Ascending aorta (tissue), 2 donors: ENCODE measurements at places on chromosomes 6 and 20.

DNA sequence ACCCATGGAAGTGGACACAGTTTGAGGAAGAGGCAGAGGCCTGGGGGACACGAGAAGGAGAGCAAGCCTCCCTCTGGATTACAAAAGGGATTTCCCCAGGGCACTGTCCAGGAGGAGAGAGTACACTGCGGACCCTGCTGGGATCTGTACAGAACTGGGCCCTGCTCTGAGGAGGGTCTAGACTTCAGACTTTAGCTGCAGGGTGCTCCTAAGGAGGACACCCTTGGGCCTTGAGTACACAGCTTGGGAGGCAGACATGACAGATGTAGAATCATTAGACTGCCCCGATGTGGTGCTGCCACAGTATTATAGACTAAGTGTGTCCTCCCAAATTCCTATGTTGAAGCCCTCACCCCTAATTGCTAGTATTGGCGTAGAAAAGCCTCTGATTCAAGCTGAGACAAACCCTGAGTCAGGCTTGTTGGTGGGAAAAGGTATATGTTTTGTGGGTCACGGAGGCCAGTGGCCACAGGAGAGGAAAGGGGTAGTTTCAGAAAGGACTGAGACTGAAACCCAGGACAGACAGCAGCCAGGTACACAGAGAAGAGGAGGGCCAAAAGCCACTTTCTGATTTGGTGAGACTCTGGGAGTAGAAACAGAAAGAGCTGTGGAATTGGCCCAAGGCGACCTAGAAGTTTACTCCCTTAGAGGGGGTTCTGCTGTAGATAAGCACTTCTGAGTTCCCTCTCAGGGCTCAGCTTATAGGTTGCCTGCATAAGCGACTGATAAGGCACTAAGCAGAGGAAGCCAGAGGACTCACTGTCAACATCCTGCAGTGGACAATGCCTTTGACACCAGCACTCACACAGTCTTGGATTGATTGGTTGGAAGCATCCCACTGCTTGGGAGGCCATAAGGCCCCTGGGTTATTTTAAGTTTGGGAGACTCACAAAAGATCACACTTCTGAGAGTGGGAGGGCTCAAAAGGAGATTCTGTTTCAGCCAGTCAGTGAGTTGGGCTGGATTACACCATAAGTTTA lies 16.5 kb upstream of the SH3BGRL2 start:
- DNase-seq: no peak

DNA sequence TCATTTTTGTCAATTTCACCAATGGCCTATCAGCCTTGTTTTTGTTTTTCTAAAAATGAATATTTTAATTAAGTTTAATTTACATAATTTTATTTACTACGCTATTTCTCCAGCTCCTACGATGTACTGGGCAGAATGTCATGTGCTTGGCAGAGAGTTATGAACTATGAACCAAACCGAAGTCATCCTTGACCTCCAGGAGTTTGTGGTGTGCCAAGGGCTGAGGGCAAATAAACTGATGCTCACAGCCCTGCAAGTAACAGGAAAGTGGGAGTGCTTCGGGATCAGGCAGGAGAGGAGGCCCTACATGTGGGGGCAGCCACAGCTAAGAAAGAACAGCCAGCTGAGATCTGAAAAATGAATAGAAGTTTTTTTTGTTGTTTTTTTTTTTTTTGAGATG lies 38.6 kb downstream of the ZNF217 start:
- no peak for DNase-seq

DNA sequence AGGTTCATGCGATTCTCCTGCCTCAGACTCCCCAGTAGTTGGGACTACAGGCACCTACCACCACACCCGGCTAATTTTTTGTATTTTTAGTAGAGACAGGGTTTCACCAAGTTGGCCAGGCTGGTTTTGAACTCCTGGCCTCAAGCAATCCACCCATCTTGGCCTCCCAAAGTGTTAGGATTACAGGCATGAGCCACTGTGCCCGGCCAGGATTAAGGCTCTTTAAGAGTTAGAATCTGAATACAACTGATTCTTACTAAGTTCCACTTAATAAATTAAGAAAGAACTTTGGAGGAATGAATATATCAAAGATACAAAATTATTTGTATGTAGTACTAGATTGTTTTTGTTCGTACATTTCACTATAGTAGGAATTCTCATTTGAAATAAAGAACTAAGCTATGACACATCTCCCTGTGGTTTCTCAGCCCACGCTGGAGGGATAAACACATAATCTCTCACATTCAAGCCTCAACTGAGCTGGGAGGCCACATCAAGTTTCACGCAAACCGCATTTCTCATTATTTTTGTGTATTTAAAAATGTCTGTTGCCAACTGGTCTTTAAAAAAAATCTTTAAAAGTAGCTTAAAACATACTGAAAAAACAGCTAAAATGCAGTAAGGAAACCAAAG lies 34.2 kb downstream of the DTNBP1 start:
- no peak for DNase-seq

- no peak for DNase-seq
Observed at GRCh38 chr6:106253172-106253571, 72.4 kb downstream of the ATG5 start.

DNA sequence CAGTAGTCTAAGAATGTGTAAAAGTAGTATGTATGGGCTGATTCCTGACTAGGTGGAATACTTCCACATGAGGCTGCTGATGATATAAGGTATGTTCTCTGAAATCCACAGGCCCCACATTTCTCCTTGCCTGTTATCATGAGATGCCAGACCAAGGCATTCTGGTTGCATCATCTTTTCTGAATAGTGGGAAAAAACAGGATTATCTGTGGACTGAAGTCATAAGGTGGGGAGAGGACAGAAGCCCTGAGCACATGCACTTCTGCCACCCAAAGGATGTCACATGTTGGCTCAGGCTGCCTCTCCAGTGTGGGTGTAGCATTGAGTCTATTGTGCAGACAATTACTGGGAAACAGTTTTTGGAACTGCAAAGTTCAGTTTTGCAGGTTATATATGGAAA lies 184.5 kb upstream of the RAB32 start:
- DNase-seq: no peak

DNA sequence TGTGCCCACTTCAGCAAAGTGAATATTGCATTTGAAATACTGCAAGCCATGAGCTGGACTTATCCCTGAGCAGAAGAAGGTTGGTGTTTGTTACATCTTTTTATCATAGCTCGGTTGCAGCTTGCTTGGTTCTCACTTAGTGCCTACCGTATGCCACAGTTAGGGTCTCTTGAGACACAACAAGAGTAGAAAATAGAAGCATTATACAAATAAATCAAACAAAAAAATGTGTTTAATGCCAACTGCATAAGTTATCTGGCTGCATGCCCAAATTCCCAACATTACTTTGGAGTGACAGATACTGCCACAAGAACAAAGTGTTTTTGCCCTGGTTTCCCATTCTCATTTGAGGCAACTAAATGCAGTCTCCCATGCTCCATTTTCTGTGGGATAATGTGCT lies 53.9 kb upstream of the LAMP5 start:
- DNase-seq: no peak

GRCh38 chr6:148671085-148671484 lies 75.7 kb upstream of the UST start:
- no peak for DNase-seq

DNA sequence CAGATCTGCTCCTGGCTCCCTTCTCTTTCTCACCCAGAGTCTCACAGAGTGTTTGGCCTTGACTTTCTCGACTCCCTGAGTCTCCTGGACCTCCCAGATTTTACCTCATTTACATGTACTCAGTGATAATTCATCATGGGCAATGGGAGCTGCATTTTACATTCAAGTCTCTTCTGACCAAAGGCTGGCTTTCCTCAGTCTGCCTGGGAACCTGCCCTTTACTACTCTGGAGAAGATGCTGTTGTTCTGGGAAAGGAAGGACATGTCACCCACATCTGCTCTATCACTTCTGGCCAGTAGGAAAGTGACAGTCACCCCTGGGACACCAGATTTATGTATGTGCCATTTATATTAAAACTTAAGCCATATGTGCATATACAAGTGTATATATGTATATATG lies 7.4 kb downstream of the LRRN4 start:
- DNase-seq: no peak

GRCh38 chr20:50009521-50010454 lies 27.0 kb downstream of the SNAI1 start:
- no peak for DNase-seq

DNA sequence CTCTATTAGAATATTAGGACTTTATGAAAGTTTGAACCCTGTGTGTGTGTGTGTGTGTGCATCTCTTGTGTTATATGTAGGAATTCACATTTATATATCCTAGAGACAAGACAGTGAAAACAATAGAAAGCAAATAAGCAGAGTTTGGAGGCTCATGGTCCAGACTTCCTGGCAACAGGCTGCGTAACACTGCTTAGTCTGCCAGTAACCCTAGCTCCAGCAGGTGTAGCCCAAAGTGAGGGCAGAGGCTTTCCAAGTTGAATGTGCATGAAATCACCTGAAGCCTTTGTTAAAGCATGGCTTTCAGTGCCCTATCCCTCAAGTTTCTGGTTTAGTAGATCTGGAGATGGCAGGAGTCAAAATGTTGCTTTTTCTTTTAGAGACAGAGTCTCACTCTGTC lies 569.9 kb downstream of the KIF16B start:
- no peak for DNase-seq

- no peak for DNase-seq
Observed at GRCh38 chr20:24842274-24842917, 106.7 kb upstream of the CST7 start.

- DNase-seq: no peak
Observed at GRCh38 chr20:13865156-13865555, 80.3 kb downstream of the NDUFAF5 start.

DNA sequence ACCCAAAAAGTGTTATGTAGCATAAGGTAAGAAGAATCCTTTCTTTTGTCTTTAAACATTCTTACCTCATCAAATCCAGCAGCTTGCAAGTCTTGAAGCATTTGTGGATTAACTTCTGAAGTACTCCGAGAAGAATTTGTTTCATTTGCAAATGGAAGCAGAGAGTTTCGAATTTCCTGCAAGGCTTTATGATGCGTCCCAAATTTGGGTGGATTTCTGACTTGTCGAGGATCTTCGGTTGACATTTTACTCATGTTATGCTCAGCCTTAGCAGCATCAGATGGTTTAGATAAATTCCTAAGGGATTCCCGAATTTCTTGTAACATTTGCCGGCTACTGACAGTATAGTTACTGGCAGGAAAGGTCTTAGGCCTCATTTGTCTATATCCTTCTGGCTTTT lies 16.2 kb downstream of the LATS1 start:
- DNase-seq: no peak

DNA sequence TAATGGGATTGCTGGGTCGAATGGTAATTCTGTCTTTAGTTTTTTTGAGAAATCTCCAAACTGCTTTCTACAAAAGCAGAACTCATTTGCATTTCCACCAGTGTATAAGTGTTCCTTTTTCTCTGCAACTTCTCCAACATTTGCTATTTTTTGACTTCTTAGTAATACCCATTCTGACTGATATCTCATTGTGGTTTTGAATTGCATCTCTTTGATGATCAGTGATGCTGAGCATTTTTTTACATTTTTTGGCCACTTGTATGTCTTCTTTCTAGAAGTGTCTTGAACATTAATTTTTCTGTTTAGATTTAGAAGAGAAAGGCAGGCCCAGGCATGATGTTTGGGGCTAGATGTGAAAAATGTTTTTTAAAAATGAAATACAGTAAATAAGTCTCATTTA lies 553.1 kb upstream of the MAN1A1 start:
- no peak for DNase-seq

DNA sequence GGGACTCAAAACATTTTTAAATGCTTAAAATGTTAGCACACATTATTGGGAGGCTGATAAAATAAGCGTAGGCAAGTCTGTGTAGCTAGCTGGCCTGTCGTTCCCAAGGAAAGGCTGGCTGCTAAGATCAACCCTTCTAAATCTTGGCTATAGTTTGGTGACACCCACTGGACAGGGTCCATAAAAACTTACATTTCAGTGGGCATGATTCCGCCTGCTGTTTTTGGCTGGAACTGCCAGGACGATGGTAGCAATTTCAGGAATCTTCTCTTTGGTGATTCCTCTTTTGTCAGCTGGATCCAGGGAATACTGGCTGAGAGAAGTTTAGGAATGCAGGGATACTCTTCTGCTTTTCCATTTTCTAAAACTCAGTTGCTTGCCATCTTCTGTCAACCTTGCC lies 162.2 kb downstream of the NKAIN2 start:
- no peak for DNase-seq

DNA sequence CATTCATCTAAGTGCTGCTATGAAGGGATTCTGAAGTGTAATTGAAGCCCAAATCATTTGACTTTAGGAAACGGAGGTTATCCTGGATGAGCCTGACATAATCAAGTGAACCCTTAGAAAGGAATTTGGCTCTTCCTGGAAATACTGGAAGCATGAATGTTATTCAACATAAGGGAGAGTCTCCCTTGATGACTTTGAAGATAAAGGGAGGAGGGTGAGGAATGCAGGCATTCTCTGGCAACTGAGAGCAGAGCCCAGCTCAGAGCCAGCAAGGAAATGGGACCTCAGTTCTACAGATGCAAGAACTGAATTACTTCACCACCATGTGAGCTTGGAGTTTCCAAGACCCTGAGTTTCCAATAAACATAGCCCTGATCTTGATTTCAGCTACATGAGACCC lies 168.2 kb downstream of the DLL1 start:
- no peak for DNase-seq

DNA sequence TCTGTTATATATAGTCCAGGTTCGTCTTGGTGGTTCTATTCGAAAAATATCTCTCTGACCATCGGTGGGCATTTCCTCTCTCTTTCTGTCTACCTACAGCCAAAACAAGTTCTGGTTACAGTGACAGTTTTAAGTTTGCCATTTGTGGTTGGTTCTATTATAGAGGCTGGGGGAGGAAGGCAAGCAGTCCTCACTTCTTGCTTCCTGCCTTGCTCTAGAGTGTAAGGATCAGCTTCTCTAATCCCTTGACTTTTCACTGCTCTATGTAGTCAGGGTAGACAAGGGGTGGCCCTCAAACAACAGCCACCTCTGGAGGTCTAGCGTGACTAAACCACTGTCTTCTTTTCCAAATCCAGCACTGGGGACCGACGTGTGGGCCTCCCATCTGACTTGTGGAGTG lies 16.1 kb downstream of the E2F3 start:
- DNase-seq: no peak

DNA sequence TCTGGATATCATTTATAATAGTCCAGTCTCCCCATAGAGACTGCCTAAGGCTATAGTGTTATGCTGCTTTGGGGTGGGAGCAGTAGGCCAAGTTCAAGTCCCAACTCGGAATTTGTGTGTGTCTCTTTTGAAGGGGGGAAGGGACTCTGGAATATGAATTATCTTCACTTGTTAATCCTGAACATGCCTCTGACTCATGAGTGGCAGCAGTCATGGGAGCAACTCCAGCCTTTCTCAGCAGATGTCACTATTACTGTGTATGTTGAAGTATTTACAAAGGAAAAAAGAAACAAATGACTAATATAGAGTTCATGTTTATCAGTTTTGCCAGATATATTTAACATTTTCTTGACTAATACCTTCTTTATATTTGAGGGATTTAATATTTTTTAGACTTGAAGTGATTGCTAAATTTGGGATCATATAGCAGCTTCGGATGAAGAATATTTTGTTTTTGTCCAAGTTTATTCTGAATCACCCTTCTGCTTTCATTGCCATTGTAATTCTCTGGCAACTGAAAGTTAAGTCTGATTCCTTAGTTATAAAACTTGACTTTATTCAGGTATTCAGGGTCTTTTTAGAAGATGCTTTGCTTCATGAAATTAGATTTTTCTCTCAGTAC lies 23.4 kb downstream of the FAM217A start:
- DNase-seq: no peak
